Stimulated activated CD4-positive, alpha-beta T cell treated with anti-CD3 and anti-CD28 coated beads, Interleukin-4, amount 100 ng/mL, for 1 hour (primary cell): ENCODE measurements at places on chromosomes 2 and 18.

GRCh38 chr2:147224070-147224469 lies 620.8 kb upstream of the ACVR2A start:
- no peak for DNase-seq

DNA sequence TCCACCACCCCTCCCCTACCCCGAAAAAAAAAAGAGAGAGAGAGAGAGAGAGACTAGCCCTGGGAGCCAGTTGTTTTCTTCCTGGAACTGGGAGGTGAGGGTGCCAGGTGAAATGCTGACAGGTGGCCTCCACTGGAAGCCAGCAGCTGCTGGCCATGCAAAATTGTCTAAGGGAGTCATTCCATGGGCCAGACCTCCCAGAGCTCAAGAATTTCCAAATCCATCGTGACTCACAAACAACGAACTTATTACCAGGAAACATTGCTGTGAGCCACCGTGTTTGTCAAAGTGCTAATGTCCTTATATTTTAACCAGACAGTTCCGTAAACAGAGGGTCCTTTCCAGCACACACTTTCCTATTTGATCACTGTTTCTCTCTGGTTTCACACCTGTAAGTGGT lies 68.5 kb upstream of the PID1 start:
- DNase-seq = no peak

DNA sequence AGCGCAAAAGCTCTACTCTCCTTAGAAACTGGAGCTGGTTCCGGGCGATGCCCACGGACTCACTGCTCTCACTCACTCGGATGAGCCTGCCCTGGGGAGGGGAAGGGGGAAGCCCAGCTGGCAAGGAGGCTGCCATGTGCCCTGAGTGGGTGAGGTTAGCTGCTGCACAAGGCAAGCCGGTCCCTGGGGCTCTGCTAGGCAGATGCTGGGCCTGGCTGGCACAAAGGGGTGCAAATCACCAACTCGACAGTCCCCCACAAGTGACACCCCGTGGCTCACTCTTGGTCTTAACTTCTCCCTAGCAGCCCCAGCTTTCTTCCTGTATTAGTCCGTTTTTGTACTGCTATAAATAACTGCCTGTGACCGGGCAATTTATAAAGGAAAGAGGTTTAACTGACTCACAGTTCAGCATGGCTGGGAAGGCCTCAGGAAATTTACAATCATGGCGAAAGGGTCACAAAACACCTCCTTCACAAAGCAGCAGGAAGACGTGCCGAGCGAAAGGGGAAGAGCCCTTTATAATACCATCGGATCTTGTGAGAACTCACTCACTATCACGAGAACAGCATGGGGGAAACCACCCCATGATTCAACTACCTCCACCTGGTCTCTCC lies 33.2 kb downstream of the ADCY3 start:
- no peak for DNase-seq

GRCh38 chr2:153106802-153107477 lies 371.6 kb downstream of the RPRM start:
- no peak for DNase-seq

GRCh38 chr18:9526458-9526857 lies 51.1 kb downstream of the RALBP1 start:
- DNase-seq = no peak

- DNase-seq = no peak
Measured at GRCh38 chr2:174779361-174779928, 15.2 kb upstream of the CHRNA1 start.

- DNase-seq = no peak
Measured at GRCh38 chr2:189128970-189129369, 50.6 kb downstream of the COL5A2 start.

DNA sequence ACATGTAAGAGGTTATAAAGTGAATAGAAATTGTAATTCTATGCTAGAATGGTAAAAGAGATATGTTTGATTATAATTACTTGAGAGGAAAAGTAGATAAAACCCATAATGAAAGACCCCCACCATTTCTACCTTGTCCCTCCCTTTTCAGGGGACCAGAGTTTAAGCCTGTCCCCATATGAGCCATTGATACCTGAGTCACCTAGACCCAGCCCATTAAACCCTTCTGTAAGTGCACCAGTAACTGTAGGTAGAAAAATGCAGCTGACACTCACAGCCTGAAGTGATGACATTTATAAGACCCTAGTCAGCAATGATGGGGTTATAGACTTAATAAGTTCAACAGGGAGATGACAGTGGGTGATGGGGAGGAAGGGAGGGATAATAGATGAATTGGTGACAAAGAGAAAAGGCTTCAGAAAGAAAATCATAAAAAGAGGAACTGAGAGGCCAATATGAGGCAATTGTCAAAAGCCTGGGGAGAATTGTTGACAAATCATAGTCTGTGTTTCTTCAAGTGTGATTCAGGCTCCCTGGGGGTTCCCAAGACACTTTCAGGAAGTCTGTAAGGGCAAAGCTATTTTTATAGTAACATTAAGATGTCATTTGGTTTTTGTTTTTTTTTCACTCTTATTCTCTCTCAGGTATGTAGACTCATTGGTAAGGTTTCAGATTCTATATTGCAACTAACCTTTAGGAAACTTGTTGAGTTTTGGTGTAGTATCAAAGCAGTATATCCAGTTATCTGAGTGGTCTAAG lies 544.2 kb downstream of the SATB2 start:
- no peak for DNase-seq

DNA sequence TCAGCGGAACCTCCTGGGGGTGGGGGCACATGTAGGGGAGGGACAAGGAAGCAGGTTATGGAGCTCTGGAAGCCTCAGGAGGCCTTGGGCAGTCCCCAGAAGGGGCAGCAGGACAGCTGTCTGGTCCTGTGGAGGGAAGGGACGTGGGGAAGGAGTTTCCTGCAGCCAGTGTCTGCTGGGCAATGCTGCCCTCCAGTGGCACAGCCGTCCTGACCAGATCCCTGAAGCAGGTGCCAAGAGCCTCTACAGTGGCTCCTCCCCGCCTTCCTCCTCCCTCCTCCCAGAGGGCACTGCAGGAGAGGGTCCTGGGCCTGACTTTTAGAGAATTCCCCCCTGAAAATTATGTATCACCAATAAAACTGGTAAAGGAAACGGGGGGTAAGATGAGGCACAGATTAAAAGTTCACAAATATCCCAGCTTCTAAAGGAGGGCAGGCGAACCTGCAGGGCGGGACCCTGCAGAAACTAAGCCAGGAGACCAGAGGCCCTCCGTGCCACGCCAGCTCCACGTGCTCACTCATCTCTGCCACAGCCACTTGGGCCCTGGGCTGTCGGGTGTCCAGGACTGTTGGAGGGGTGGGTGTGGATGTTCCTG lies 258.5 kb downstream of the TWIST2 start:
- no peak for DNase-seq

GRCh38 chr2:9261231-9261883 lies 54.7 kb downstream of the ASAP2 start:
- DNase-seq = no peak

GRCh38 chr2:39484206-39484605 lies 47.1 kb upstream of the MAP4K3 start:
- DNase-seq = no peak

DNA sequence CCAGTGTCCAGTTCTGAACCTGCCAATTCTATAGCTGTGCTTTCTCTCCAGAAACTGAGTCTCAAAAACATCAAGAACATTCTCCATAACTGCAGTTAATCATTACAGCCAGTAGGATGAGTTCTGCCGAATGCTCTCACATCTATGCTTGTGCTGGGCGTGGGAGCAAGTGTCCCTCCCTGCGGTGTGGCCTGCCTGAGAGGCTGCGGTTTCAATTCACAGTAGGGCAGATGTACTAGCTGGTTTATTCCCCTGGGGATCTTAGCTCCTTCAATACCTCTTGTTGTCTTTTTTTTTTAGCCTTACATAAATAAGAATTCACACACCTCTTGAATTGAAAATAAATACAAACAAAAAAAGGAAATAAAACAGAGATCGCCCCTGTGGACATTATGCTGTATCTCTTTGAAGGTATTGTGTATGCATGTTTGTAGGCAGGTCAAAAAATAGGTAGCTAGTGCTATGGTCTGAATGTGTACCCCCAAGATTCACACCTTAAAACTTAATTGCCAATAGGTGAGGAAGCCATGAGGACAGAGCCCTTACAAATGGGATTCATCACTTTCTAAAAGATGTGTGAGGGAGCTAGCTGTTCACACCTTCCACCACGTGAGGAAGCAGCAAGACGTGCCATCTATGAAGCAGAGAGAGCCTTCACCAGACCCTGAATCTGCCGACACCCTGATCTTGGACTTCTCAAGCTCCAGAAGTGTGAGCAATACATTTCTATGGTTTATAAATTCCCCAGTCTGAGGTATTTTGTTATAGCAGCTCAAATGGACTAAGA lies 74.3 kb downstream of the BCL2L11 start:
- DNase-seq = no peak

DNA sequence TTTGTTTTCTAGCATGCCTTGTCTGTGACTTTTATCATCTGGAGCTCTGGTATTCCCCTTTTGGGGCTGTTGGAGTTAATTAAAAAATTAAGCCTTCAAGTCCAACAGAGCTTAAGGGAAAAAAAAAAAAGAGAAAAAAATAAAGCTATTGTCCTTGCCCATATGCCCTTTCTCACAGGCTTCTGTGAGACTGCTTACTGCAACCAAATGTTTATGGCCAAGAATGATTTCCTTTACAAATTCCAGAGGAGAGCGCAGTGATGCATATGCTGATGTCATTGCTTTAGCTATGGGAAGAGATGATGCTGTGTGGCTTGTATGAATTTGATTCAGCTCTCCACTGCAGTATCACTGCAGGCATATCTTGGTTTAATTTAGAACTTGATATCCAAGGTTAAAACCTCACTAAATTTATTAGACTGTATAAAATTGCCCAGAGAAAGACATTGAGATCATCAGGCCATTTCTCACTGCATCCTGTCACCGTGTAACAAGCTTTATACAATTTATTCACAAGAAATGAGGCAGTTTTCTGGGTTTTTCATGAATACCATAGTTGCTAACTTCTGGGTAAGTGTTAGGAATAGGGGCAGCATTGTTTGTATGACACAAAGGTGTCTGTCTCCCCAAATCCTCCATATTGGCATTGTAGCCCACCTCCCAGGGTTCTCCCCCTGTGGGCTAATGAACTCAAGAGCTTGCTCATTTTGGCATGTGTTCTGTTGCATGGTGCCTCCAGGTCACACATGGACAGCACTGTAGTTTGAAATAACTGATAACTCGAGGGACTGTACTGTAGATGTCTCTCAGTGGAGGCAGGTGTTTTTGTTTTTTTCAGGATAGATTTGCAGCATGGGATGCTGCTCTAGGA lies 85.0 kb downstream of the TANC1 start:
- no peak for DNase-seq

DNA sequence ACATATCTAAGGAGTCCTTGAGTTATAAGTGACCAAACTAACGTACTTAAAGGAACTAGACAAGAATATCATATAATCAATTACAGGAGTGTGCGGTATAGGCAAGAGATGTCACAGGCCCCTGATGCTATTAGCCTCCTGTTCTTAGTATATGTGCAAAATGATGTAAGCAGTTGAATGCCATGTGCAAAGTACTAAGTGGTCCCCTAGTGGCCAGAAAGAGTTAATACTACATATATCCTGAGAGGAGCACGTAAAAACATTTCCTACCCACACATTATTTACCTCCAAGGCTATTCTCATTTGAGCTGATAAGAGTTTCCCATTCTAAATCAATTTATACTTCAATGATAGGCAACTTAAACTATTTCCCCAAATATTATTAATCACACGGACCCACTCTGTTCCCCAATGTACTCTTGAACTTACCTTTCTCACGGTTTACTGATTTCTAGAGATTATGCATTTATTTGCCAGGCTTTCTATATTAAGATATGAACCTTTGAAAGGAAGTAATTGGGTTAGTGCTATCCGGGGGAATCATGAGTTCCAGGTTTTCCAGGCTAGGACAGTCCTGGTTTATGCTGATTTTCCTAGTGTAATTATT lies 158.0 kb upstream of the KLHL14 start:
- no peak for DNase-seq

DNA sequence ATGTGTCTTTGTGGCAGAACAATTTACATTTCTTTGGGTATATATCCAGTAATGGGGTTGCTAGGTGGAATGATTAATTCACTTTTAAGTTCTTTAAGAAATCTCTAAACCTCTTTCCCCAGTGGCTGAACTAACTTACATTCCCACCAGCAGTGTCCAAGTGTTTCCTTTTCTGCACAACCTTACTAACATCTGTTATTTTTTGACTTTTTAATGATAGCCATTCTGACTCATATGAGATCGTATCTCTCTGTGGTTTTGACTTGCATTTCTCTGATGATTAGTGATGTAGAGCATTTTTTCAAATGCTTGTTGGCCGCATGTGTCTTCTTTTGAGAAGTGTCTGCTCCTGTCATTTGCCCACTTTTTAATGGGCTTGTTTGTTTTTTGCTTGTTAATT lies 43.1 kb upstream of the PTH2R start:
- DNase-seq = no peak

DNA sequence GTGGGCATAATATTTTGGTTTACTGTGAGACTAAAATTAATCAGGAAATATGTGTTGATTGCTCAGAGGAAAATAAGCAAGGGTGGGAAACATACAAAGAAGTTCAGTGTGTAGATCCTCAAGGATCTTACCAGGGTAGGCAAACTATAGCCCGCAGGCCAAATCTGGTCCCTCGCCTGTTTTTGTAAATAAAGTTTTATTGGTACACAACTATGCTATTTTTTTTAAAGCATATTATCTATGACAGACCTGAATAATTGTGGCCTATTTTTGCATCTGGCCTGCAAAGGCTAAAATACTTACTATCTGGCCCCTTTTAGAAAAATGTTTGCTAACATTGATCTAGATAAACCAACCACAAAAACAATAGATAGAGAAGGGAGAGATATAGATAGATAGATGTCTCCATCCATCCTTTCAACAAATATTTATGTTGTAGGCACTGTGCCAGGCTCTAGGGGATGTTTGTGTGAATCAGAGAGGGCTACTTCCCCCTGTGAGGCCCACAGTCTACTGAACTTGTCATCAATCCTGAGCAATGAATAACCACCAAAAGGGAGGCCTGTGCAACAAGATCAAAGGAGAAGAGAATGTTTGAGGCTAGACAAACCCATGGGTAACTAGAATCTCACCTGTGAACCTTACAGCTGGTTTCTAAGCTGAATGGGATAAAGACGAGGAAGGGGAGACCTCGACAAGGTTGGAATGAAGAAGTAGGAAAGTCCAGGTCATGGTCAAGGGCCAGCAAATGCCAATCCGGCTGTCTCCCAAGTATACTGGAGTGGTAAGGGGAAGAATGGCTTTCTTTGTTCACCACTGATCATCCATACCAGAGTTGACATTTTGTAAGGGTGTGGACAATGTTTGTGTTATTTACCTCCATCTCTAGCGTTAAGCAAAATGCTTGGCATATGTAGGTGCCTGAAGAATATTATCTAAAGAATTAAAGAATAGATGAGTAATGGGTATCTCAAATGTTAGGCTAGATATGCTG lies 23.6 kb downstream of the ALPK2 start:
- DNase-seq = peak; percentile 38

DNA sequence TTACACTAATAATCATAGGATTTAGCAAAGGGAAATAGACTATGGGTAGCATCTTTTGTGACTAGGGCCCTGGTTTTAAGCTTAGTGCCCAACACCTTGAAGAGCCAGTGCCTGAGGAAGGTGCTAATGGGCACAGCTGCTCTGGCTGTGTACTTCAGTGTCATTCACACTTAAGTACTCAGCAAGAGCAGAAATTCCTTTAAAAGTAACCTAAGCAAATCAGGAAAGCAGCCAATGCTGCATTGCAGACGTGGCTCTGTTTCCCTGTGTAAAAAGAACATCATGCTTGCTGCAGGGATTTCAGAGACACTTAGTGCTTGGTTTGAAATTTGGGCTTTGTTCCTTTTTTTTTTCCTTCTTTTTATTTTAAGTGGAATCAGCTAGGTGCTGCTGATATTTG lies 505.4 kb downstream of the SUCLG1 start:
- DNase-seq = no peak
